NCI-H1417 treated with DMSO at 0.1 percent for 48 hours (cell line): ENCODE measurements at places on chromosomes 1 and 21.
A peak's percentile ranks its signal among the peaks of the same experiment; 100 is the strongest.

- DNase-seq = no peak
These were observed 83.2 kb upstream of the PBX1 start for GRCh38 chr1:164475834-164476233.

DNA sequence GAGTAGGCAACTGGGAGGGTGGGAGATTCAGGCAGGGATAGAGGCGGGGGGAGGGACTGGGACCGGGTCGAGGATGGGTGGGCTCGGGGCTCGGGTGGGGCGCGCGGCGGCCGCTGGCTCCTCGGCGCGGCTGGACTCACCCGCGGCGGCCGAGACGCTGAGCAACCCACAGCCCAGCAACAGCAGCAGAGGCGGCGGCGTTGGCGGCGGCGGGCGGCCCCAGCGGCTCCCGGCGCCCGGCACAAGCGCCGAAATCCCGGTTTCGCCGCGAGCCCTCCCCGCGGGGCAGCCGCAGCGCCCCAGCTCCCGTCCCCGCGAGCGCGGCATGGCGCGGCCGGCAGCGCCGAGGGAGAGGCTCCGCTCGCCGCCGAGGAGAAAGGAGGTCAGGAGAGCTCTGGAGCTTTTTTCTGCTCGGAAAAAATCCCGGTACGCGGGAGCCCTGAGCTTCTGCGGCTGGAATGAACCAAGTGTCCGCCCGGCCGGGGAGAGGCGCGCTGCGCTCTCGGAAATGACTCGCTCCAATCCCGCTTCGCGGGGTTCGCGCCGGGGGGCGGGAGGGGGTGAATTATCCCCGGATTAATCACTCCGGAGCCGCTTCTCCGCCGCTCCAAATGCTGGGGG, at the start of gene CSMD2:
Gene CSMD2, minus strand, starts transcription at position 460 of the 621 bp plus-strand sequence. Its CDS starts 133 bp downstream, at position 327.
- DNase-seq = no peak

- DNase-seq = no peak
These were observed 12.8 kb downstream of the PRDM15 start for GRCh38 chr21:41866274-41866809.

DNA sequence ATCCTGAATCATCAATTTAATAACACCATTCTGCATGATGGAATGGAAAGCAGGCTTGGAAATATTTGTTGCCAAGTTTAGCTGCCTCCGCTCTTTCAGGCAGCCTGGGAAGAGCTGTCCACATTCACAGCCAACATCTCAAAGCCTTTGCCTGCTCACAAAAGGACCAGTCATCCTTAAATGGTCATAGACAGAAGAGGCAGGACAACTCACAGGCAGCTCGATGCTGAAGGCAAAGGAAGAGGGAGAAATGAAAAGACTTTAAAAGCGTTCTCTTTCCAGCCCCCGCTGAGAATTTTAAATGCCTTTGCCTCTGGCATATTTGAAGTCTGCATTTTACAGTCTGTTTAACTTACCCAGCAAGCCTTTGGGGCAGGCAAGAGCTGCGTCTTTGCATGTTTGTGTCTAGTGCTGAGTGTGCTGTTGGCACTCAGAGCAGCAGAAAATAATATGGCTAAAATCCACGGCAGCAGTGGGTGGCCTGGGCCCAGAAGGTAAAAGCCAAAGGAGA, 68.9 kb downstream of the NMNAT2 start:
- DNase-seq = peak; percentile 18

GRCh38 chr1:14980621-14981218, 172.8 kb upstream of the TMEM51 start:
- no peak for DNase-seq

- DNase-seq = no peak
These were observed 39.5 kb upstream of the SGIP1 start for GRCh38 chr1:66494482-66494881.

- no peak for DNase-seq
These were observed 58.1 kb downstream of the COLGALT2 start for GRCh38 chr1:183979437-183979836.

DNA sequence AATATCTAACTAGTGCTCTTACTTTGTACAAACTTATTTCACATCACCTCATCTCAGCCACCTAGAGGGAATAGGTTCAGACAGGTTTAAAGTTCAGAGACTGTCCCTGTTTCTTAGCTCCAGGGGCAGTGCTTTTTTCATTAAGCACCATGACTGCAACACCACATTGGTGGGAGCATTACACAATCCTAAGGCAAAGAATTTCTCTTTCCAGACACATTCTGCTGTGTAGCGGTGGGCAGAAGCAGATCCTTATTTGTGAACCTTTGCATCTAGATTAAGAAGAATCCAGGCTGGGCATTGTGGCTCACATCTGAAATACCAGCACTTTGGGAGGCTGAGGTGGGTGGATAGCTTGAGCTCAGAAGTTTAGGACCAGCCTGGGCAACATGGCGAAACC, 16.1 kb downstream of the LCA5L start:
- no peak for DNase-seq

- no peak for DNase-seq
These were observed 28.2 kb upstream of the RABGAP1L start for GRCh38 chr1:174131032-174131638.

GRCh38 chr1:82337635-82338034, 536.9 kb downstream of the ADGRL2 start:
- DNase-seq = no peak

GRCh38 chr1:160834945-160835565, 27.6 kb downstream of the CD244 start:
- no peak for DNase-seq

DNA sequence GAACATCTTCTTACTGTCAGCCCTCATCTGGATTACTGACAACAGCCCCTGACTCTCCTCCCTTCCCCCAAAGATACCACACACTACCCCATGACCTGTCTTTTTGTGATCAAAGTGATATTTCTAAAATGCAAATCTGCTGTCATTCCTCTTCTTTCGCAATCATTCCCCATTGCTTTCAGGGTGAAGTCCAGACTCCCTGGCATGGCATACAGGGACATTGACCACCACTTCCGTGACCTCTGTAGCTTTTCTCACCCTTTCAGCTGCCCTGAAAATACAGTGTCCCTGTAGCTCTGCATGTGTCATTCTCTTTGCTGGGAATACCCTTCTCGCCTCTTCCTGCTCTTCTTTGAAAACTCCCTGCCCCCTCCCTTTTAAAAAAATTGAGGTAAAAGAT, 4.1 kb downstream of the SERINC2 start:
- no peak for DNase-seq

- DNase-seq = no peak
These were observed 14.7 kb upstream of the POFUT2 start for GRCh38 chr21:45302082-45303061.
